Activated T-cell treated with anti-CD3 and anti-CD28 coated beads, Interleukin-2, amount 50 U/mL, for 72 hours (primary cell): ENCODE measurements at places on chromosomes 2 and 18. TPM values are rescaled to one million over a fixed set of nuclear protein-coding genes. Genes with fewer than 3 reads are reported as not detected.

Gene CERKL
- not detected for total RNA-seq

Gene COBLL1
- total RNA-seq, result 0.58 TPM

Gene TCF7L1
- 0.07 TPM for total RNA-seq

Gene DHX57
- total RNA-seq, result 21.7 TPM

Gene RGPD4
- not detected for total RNA-seq

- no peak for DNase-seq
Measured at GRCh38 chr2:80643598-80643997, 339.0 kb upstream of the LRRTM1 start.

DNA sequence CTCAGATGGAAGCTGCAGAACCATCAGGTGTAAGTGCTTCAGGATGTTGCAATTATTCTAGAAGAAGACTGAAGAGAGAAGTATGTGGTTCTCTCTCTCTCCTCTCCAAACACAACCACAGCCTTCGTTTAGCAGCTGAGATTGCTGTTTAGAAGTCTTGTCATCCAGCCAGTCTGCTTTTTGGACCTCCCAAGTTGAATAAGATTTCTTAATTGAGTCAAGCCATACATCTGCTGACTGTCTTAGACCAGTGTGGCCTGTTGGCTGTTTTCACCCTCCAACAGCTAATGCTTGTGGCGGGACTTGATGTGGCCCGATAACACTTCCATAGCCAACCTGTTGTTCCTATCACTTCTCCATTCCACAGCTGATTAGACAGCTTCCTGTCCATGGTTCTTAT is 91.3 kb upstream of the TMEM17 start:
- no peak for DNase-seq

DNA sequence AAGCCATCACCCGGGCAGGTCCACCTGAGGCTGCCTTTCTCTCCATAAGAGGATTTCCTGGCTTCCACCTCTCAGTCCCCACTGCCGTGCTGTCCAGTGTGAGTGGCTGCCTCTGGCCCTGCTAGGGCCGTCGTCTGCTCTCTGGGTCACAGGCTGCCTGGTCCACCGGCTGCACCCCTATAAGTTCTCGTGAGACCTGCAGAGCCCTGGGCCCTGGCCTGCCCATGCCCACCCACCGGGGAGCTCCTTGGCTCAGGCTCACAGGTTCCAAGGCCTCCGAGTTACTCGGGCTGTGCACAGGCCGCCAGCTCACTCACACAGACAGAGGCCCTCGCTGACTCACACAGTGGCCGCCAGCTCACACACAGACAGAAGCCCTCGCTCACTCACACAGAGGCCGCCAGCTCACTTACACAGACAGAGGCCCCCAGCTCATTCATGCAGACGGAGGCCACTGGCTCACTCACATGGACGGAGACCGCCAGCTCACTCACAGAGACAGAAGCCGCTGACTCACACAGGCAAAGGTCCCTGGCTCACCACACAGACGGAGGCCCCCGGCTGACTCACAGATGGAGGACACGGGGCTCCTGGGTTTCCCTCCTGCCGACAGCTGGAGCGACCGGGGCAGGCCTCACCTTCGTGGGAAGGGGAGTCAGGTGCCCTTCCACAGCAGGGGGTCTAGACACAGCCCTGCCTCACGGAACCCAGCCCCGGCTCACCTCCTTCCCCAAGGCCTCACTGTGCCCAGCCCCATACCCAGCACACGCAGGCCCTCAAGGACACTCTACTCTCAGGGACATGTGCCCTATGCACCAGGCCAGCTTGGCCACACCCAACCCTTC is 334.1 kb upstream of the MYT1L start:
- DNase-seq, result no peak

DNA sequence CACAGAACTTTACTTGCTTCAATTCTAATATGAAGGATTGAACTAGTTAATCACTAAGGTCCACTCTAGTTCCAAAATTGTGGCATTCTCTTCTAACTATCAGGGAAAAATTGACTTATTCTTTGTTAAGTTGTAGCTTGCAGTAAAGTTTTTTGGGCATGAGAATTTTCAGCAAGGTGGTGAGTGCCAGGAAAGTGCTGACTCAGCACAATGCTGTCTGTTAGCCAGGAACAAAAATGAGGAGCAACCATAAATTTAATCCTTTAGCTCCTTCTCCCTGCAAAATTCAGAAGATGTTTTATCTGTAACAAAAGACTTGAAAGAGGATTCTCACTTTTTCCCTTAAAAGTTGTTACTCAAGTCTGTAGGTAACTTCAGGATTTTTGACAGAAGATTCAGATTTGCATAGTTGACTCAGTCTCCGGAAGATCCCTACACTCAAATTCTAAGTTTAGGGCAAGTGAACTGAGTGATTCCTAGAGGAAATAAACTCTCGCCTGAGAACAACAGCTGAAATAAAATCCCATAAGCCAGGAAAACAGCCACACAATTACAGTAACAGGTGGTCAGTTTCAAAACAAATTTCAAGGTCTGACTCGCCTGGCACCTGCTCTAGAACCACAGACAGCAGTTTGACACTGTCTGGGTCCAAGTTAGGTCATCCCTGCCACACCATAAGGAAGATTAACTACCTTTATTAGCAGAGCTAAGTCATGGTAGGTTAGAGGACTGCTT is 20.2 kb upstream of the DARS1 start:
- DNase-seq, result peak; percentile 25
